ENCODE measurements at places on chromosomes 2 and 18. TPM values are rescaled to one million over a fixed set of nuclear protein-coding genes. Genes with fewer than 3 reads are reported as not detected.

- H3K27ac ChIP-seq: no peak overlapping the region
- H3K36me3 ChIP-seq: no peaks in the 10 kb centered on the region
- no peaks in the 10 kb centered on the region for H3K4me1 ChIP-seq
- no peak for DNase-seq
Measured at GRCh38 chr18:46002934-46003333, 35.8 kb upstream of the EPG5 start.

Gene DYSF
- total RNA-seq: 3.2 TPM

- H3K27me3 ChIP-seq: peaks cover 91% of the 10 kb centered on the region
- H3K36me3 ChIP-seq: no peaks in the 10 kb centered on the region
- no peak for DNase-seq
- no peaks in the 10 kb centered on the region for H3K4me1 ChIP-seq
Measured at GRCh38 chr18:24875286-24875685, 414.8 kb downstream of the HRH4 start.

Gene ASB18
- total RNA-seq: not detected

- peak; percentile 53 for DNase-seq
- peak overlapping the region; percentile 93 for H3K27ac ChIP-seq
- H3K27me3 ChIP-seq: no peaks in the 10 kb centered on the region
Measured at GRCh38 chr2:206084439-206084869, 1.5 kb downstream of the INO80D start.

- H3K4me1 ChIP-seq: peaks cover 10% of the 10 kb centered on the region
- no peak overlapping the region for H3K27ac ChIP-seq
- no peaks in the 10 kb centered on the region for H3K27me3 ChIP-seq
- no peak overlapping the region for H3K4me3 ChIP-seq
Measured at GRCh38 chr18:72107647-72108383, 436.3 kb downstream of the CBLN2 start.

Gene FEV
- not detected for total RNA-seq

GRCh38 chr2:241948901-241949735 is 79.6 kb downstream of the RTP5 start:
- no peak for DNase-seq
- peaks cover 31% of the 10 kb centered on the region for H3K27me3 ChIP-seq
- H3K27ac ChIP-seq: peak overlapping the region; percentile 3

Gene NCKAP5
- 1.2 TPM for total RNA-seq

GRCh38 chr2:235876099-235876679 is 292.0 kb downstream of the GBX2 start:
- no peak for DNase-seq
- H3K27me3 ChIP-seq: no peaks in the 10 kb centered on the region
- H3K36me3 ChIP-seq: no peaks in the 10 kb centered on the region
- no peak overlapping the region for H3K4me3 ChIP-seq
- no peaks in the 10 kb centered on the region for H3K4me1 ChIP-seq

DNA sequence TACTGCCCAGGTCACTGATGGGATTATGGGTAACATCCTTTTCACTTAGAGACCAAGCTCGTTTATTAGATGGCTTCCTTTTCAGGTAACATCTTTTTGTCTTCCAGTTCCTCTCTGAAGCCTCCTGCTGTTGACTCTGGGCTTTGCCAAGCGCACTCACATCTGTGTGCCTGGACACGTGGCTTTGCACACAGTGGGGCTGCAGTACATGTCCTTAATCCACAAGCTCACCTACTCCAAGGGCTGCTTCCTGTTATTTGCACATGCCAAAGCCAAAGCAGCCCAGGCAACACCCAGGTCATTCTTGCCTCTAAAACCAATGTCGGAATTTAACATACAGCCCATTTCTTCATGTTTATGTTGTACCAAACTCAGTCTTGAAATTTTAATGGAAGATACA is 124.2 kb upstream of the BOD1L2 start:
- H3K4me3 ChIP-seq: no peak overlapping the region
- H3K27me3 ChIP-seq: no peaks in the 10 kb centered on the region
- H3K36me3 ChIP-seq: no peaks in the 10 kb centered on the region
- H3K4me1 ChIP-seq: peaks cover 18% of the 10 kb centered on the region
- no peak for DNase-seq
- no peak overlapping the region for H3K27ac ChIP-seq

GRCh38 chr18:46167971-46168370 is 63.8 kb downstream of the HAUS1 start:
- peak; percentile 58 for DNase-seq
- peak overlapping the region; percentile 22 for H3K4me3 ChIP-seq
- H3K27ac ChIP-seq: peak overlapping the region; percentile 15
- no peaks in the 10 kb centered on the region for H3K27me3 ChIP-seq
- H3K4me1 ChIP-seq: peaks cover 44% of the 10 kb centered on the region

GRCh38 chr18:37019157-37019827 is 190.4 kb downstream of the KIAA1328 start:
- H3K27ac ChIP-seq: no peak overlapping the region
- no peaks in the 10 kb centered on the region for H3K27me3 ChIP-seq
- H3K36me3 ChIP-seq: no peaks in the 10 kb centered on the region

Gene DOK6
- total RNA-seq: not detected

Gene IL1RN
- total RNA-seq: 19.4 TPM

GRCh38 chr2:103605071-103605780 is 843.4 kb downstream of the TMEM182 start:
- H3K36me3 ChIP-seq: no peaks in the 10 kb centered on the region
- no peak for DNase-seq
- H3K27ac ChIP-seq: no peak overlapping the region
- H3K4me3 ChIP-seq: no peak overlapping the region

DNA sequence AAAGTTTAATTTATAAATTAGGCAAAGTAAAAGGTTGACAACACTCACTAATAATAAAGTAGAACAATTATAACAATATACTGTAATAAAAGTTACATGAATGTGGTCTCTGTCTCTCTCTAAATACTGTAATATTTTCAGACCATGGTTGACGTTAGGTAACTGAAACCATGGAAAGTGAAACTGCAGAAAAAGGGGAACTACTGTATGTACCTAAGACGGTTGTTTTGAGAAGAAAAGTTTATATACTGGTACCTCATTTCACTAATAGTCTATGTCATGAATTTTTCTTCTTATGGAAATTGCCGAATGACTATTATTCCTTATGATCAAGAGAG is 166.7 kb upstream of the ZNF521 start:
- no peak overlapping the region for H3K27ac ChIP-seq
- no peak for DNase-seq
- H3K27me3 ChIP-seq: no peaks in the 10 kb centered on the region
- H3K4me1 ChIP-seq: no peaks in the 10 kb centered on the region
- H3K36me3 ChIP-seq: no peaks in the 10 kb centered on the region
- H3K4me3 ChIP-seq: no peak overlapping the region

GRCh38 chr2:136059036-136059472 is 58.9 kb downstream of the CXCR4 start:
- no peaks in the 10 kb centered on the region for H3K36me3 ChIP-seq
- no peak overlapping the region for H3K27ac ChIP-seq
- no peak for DNase-seq
- no peaks in the 10 kb centered on the region for H3K4me1 ChIP-seq

DNA sequence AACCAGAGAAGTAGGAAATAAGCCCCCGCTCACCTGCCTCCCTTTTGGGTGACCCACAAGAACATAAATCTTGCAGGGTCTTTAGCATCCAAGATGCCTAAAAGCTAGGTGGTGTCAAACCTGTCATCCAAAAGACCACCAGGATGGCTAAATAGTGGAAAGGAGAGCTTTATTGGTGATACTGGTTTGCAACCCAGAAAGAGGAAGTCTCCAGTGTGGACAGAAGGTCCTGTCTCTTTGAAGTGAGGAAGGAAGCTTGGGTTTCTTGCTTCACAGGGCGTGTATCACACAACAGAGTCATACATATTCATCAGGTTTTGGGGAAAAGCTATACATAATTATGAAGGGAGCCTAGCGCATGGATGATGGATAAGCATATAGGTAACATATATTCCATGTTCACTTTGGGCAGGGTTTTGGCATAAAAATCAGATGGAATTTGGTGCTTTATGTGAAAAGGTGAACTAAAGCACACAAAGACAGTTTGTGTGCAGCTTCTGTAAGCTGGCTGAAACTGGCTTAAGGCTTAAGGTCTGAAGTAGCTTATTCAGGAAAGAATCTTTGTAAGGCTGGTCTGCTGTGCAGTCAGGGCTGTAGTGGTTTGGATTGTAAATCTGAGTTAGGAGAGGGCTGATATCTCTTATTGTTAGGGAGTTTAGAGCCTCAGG is 102.2 kb upstream of the MSH2 start:
- DNase-seq: no peak
- H3K27ac ChIP-seq: no peak overlapping the region
- H3K27me3 ChIP-seq: no peaks in the 10 kb centered on the region
- no peak overlapping the region for H3K4me3 ChIP-seq
- H3K36me3 ChIP-seq: no peaks in the 10 kb centered on the region

Gene TSPYL6
- not detected for total RNA-seq

GRCh38 chr2:32932825-32933755 is 13.7 kb upstream of the LTBP1 start:
- H3K27ac ChIP-seq: no peak overlapping the region
- H3K27me3 ChIP-seq: peaks cover 6% of the 10 kb centered on the region
- H3K36me3 ChIP-seq: no peaks in the 10 kb centered on the region
- peaks cover 7% of the 10 kb centered on the region for H3K4me1 ChIP-seq
- DNase-seq: no peak
- H3K4me3 ChIP-seq: no peak overlapping the region

Gene SKA1
- total RNA-seq: 22.5 TPM

Gene ADAM23
- total RNA-seq: 6.1 TPM

- DNase-seq: no peak
- H3K36me3 ChIP-seq: peaks cover 13% of the 10 kb centered on the region
- H3K27me3 ChIP-seq: peaks cover 30% of the 10 kb centered on the region
- H3K27ac ChIP-seq: no peak overlapping the region
Measured at GRCh38 chr2:199467066-199467822, 9.5 kb upstream of the SATB2 start.

Gene DDX18
- total RNA-seq: 106 TPM

Gene OSGEPL1
- total RNA-seq: 7.5 TPM

DNA sequence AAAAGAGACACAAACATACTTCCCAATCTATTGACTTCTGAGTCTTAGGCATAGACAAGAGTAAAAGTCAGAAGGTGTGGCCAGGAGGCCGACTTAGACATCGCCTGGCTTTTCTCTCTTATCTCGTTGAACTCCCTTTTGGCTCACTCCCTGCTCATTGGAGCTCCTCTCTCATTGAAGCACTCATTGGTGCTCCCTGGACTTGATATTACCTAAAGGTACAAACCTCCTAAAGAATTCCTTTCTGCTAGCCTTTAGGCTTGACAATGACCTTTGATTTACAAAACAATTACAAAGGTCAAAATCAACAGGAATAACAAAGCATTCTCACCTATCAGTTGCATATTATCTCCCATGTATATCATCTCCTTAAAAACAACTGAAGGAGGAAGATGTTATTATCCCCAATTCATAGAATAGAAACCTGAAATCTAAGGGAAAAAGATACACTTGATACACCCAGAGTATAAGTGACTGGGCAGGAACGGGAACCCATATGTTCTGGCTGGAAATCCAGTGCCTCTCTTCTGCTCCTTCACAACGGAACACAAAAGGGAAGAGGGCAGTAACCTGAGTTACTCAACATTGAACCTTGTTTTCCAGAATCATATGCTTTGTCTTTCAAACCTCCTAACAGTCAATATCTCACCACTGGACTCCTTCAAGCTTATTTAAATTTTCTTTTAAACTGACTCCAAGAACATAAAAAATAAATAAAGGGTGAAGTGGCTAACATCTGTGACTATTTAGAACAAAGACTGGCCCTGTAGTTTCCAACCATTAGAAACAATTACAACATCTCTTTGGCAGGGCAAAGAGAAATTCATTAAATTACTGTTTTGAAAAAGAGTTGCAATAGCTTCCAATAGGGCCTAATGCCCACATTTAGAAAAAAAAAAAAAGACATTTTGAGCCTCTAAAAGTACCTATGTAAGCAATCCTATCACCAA is 1247.9 kb downstream of the LRP1B start:
- H3K27me3 ChIP-seq: no peaks in the 10 kb centered on the region
- H3K4me1 ChIP-seq: no peaks in the 10 kb centered on the region
- no peak for DNase-seq

Gene CCDC74B
- total RNA-seq: 2.1 TPM

Gene UPP2
- total RNA-seq: not detected

DNA sequence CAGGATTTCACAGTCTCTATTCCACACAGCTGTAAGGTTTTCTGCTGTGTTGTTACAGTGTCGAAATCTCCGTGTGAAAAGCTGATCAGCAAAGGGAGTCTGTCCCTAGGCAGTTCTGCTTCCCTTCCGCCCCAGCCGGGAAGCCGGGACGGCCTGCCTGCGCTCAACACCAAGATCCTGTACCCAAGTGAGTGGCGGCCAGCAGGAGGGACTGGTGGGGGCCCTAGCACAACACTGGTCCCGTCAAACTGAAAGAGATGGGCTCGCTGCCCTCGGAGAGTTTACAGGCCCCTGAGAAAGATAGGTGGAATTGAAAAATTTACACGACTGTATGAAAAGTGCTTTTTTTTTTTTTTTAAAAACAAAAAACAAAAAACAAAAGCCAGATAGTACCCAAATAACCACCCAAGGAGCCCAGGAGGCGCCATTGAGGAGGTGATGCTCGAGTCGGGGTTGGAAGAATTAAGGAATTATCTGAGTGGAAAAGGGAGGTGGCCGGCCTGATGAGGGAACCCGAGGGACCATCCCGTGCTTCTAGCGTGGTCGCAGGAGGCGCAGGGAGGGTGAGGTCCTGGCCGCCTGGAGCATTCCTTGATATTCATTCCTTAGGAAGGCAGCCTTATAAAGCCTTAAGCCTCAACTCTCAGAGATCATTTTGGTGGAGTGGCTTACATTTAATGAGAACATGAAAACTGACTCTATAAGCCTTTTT is 96.7 kb downstream of the DGKD start:
- no peaks in the 10 kb centered on the region for H3K27me3 ChIP-seq
- no peaks in the 10 kb centered on the region for H3K36me3 ChIP-seq
- H3K4me3 ChIP-seq: no peak overlapping the region
- H3K27ac ChIP-seq: no peak overlapping the region
- no peak for DNase-seq
- H3K4me1 ChIP-seq: no peaks in the 10 kb centered on the region

DNA sequence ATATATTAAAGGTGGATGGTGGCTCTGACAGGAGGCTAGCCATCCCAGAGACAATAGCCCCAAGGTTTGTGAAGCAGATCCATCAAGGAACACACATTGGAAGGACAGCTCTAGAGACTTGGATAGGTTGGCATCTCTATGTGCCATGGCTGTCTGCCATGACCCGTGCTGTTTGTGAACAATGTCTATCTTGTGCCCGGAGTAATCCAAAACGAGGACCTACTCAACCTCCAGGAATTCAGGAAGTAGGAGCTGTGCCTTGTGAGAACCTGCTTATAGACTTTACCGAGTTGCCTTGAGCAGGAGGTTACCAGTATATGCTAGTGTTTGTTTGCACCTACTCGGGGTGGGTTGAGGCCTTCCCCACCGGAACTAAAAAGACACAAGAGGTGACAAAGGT is 43.1 kb upstream of the SELENOI start:
- no peaks in the 10 kb centered on the region for H3K36me3 ChIP-seq
- no peak overlapping the region for H3K4me3 ChIP-seq
- H3K27me3 ChIP-seq: no peaks in the 10 kb centered on the region
- DNase-seq: peak; percentile 52
- H3K27ac ChIP-seq: no peak overlapping the region
- H3K4me1 ChIP-seq: peaks cover 16% of the 10 kb centered on the region

Gene FBXO15
- 1.5 TPM for total RNA-seq

Gene SKOR2
- total RNA-seq: not detected
